ENCODE measurements at places on chromosomes 1 and 21.

- no peak overlapping the region for H3K4me3 ChIP-seq
- peaks cover 2% of the 10 kb centered on the region for H3K4me1 ChIP-seq
- H3K27ac ChIP-seq, result no peak overlapping the region
- no peaks in the 10 kb centered on the region for H3K36me3 ChIP-seq
Observed at GRCh38 chr1:110089561-110090275, 19.2 kb upstream of the ALX3 start.

DNA sequence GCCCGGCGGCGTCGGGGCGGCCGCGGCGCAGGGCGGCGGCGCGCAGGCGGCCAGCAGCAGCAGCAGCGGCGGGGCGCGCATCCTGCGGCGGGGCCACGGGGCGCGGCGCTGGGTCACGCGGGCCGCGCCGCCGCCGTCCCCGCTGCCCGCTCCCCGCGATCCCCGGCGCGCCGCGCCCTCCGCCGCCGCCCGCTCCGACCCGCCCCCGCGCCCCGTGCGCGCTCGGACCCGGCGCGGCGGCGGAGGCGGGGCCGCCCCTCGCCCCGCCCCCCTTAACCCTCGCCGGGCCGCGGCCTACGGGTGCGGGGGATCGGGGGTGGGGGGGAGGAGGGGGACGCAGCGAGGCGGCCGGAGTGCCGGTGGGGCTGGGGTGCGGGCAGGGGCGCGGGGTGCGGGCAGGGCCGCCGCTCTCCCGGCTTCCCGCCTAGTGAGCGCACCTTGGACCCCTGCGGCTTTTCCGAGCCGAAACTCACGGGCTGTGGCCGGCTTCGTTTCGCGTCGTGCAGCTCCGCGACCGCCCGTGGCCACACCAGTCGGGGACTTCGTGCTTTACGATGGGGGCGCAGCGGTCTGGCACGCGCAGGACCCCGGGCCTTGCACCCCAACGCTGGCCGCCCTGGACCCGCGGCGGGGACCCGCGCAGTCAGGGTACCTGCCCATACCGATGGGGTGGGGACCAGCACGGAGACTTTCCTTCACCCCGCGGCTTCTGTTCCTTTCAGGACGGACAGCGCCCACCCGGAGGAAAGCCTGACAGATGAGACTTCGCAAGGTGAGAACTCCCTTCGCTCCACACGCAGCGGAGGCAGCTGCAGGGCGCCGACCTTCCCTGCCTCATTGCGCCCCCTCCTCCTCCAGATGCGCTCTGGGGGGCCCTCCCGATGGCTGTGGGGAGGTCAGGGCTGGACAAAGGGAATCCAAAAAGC, at the start of gene FNDC10:
TSS of gene FNDC10 (minus strand) at position 201 of the 926 bp plus-strand sequence. CDS start at position 81, 120 bp downstream.
- no peaks in the 10 kb centered on the region for H3K36me3 ChIP-seq
- DNase-seq, result no peak
- H3K27me3 ChIP-seq, result peaks cover 9% of the 10 kb centered on the region
- no peak within 1 kb of the TSS for H3K27ac ChIP-seq

DNA sequence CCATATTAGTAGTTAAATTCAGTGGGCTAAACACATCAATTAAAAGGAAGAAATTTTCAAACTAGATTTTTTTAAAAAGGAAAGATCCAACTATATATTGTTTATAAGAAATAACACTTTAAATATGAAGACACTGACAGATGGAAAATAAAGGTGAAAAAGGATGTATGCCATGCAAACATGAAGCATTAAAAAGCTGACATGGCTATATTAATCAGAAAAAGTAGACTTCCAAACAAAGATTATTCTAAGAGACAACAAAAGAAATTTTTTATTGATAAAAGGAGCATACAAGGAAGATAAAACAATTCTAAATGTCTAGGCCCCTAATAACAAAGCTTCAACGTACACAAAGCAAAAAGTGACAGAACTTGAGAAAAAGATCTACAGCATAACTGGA, 92.2 kb downstream of the ATF6 start:
- H3K4me3 ChIP-seq, result no peak overlapping the region
- no peaks in the 10 kb centered on the region for H3K4me1 ChIP-seq

GRCh38 chr1:237237721-237238120, 195.7 kb downstream of the RYR2 start:
- no peaks in the 10 kb centered on the region for H3K4me1 ChIP-seq
- H3K36me3 ChIP-seq, result no peaks in the 10 kb centered on the region
- no peak overlapping the region for H3K4me3 ChIP-seq
- no peaks in the 10 kb centered on the region for H3K27me3 ChIP-seq
- H3K27ac ChIP-seq, result no peak overlapping the region

- H3K4me1 ChIP-seq, result peaks cover 7% of the 10 kb centered on the region
- H3K27me3 ChIP-seq, result no peaks in the 10 kb centered on the region
- H3K4me3 ChIP-seq, result no peak overlapping the region
- peaks cover 8% of the 10 kb centered on the region for H3K36me3 ChIP-seq
Observed at GRCh38 chr1:151211972-151212705, 13.8 kb downstream of the PIP5K1A start.

- DNase-seq, result no peak
- no peak overlapping the region for H3K4me3 ChIP-seq
- H3K36me3 ChIP-seq, result no peaks in the 10 kb centered on the region
- H3K27me3 ChIP-seq, result peaks cover 26% of the 10 kb centered on the region
- no peaks in the 10 kb centered on the region for H3K4me1 ChIP-seq
- H3K27ac ChIP-seq, result no peak overlapping the region
Observed at GRCh38 chr1:114196992-114197907, 43.6 kb upstream of the SYT6 start.

GRCh38 chr1:197776351-197777105, 1.2 kb upstream of the DENND1B start:
- DNase-seq, result no peak
- peaks cover 38% of the 10 kb centered on the region for H3K4me1 ChIP-seq
- no peaks in the 10 kb centered on the region for H3K27me3 ChIP-seq

GRCh38 chr1:157371826-157372225, 180.5 kb downstream of the FCRL5 start:
- no peak overlapping the region for H3K27ac ChIP-seq
- peaks cover 3% of the 10 kb centered on the region for H3K4me1 ChIP-seq
- no peak overlapping the region for H3K4me3 ChIP-seq
- no peak for DNase-seq

GRCh38 chr21:15774590-15774989, 44.8 kb downstream of the USP25 start:
- H3K4me1 ChIP-seq, result peaks cover 15% of the 10 kb centered on the region
- H3K27me3 ChIP-seq, result no peaks in the 10 kb centered on the region
- no peak overlapping the region for H3K27ac ChIP-seq
- peaks cover 13% of the 10 kb centered on the region for H3K36me3 ChIP-seq

- H3K36me3 ChIP-seq, result no peaks in the 10 kb centered on the region
- peaks cover 11% of the 10 kb centered on the region for H3K27me3 ChIP-seq
- DNase-seq, result no peak
- no peaks in the 10 kb centered on the region for H3K4me1 ChIP-seq
- no peak overlapping the region for H3K27ac ChIP-seq
Observed at GRCh38 chr1:29736582-29737188, 500.4 kb downstream of the PTPRU start.

- H3K36me3 ChIP-seq, result peaks cover 1% of the 10 kb centered on the region
- H3K4me1 ChIP-seq, result no peaks in the 10 kb centered on the region
- no peak for DNase-seq
- H3K27me3 ChIP-seq, result peaks cover 2% of the 10 kb centered on the region
- H3K27ac ChIP-seq, result no peak overlapping the region
Observed at GRCh38 chr1:228918335-228918734, 183.1 kb downstream of the RHOU start.

DNA sequence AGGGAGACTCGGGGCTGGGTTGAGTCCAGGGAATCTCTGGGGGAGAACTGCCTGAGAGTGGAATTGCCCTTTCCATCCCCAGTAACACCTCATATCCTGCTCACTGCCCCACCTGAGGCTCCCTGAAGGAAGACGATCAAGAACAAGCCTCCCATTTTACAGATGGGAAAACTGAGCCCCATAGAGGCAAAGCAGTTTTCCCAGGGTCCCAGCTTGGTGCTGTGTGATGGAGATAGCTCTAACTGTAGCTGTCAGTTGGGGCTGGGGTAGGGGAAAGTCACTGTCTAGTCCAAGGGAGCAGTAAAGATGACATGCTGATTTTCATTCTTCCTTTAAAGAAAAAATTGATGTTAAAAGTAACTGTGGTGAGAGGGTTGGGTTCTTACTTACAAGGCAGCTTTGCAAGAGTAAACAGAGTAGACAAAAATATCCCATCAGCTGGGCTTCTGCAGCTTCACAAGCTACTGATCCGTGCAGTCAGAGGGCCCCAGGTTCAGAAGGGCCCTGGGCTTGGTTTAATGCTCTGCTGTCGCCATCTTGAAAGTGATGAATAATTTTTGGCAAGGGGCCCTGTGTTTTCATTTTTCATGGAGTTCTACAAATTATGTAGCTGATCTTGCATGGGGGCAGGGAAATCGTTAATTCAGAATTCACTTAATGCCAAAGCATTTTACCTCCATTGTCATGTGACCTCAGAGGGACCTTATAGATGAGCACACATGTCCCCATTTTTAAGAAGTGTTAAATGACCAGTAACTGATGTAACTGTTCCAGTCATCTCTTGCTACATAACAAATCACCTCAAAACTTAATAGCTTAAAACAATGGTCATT, 17.6 kb upstream of the TNFRSF1B start:
- no peaks in the 10 kb centered on the region for H3K27me3 ChIP-seq
- H3K4me1 ChIP-seq, result peaks cover 63% of the 10 kb centered on the region
- H3K27ac ChIP-seq, result peak overlapping the region; percentile 85
- H3K4me3 ChIP-seq, result peak overlapping the region; percentile 65

DNA sequence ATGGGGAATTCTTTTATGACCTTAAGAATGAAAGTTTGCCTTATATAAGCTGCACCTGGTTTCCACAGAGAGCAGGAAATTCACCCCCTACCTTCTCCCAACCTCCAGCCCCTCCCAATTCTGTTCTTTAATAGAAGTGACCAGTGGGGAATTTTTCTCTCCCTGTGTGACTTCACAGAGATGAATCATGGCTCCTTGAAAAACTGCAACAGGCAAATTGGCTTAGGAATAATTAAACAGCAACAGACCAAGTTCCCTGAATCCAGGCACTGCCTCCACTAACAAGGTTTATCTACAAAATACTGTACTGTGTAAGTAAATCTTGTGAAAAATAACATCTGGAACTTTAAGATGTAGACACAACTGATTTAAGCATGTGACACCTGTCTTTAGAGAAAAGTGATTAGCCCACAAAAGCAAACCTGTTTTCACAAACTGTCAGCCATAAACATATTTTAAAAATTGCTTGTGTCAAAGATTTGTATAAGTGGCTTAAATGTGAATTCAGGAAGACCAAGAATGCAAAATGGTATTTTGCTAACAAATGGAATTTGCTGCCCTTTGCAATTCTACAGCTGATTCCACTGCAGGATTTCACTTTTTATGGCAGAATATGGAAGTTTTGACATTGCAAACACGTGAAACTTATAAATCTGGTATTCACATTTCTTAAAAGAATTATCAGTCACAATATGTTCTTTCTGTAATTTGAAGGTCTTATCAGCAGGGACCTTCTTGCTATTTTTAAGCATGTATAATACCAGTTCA, 54.0 kb downstream of the ALG14 start:
- H3K4me3 ChIP-seq, result no peak overlapping the region
- no peak overlapping the region for H3K27ac ChIP-seq
- H3K36me3 ChIP-seq, result peaks cover 7% of the 10 kb centered on the region
- H3K27me3 ChIP-seq, result no peaks in the 10 kb centered on the region

GRCh38 chr1:36658838-36659237, 176.1 kb upstream of the CSF3R start:
- no peak overlapping the region for H3K27ac ChIP-seq
- peaks cover 28% of the 10 kb centered on the region for H3K27me3 ChIP-seq
- no peak overlapping the region for H3K4me3 ChIP-seq
- no peaks in the 10 kb centered on the region for H3K36me3 ChIP-seq

DNA sequence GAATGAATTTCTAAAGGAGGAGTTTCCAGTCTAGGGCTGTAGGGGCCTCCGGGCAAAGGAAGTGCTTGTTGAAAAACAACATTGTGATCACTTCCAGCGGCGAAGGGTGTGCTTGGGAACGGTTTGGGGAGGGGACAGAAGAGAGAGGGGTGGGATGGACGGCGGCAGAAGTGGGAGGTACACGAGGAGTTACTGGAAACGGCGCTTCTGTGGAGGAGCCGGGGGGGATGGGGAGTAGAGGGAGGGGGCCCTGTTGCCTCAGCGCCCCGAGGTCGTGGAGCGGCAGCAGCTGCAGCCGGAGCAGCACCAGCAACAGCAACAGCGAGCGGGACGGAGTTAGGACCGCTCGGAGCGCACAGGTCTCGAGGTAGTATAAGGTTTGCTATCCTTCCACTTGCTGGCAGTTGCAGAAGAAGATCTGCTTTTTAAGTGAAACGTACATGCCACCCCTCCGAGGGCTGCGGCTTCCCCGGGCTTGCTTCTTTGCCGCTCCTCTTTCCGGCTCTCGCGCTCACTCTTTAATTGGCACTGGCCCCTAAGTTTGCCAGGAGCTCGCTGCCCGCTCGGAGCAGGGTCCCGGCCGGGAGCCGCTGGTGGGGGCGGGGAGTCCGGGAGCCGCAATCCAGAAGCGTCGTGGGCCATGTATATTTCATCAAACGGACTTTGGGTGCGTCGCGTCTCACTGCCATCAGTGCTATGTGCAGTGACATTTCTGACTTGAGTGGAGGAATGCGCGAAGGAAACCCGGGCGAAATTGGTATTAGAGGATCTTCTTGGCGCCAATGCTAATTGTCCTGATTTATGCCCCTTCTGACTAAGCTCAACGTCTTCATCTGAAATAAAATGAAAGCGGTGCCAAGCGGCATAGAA, 771 bp upstream of the NTNG1 start:
- H3K27me3 ChIP-seq, result peaks cover 1% of the 10 kb centered on the region
- H3K4me3 ChIP-seq, result peak overlapping the region; percentile 96
- H3K4me1 ChIP-seq, result peaks cover 15% of the 10 kb centered on the region

- no peaks in the 10 kb centered on the region for H3K36me3 ChIP-seq
- no peak overlapping the region for H3K27ac ChIP-seq
- no peak for DNase-seq
- H3K4me1 ChIP-seq, result no peaks in the 10 kb centered on the region
- H3K27me3 ChIP-seq, result no peaks in the 10 kb centered on the region
Observed at GRCh38 chr1:97084546-97084945, 363.0 kb downstream of the PTBP2 start.

DNA sequence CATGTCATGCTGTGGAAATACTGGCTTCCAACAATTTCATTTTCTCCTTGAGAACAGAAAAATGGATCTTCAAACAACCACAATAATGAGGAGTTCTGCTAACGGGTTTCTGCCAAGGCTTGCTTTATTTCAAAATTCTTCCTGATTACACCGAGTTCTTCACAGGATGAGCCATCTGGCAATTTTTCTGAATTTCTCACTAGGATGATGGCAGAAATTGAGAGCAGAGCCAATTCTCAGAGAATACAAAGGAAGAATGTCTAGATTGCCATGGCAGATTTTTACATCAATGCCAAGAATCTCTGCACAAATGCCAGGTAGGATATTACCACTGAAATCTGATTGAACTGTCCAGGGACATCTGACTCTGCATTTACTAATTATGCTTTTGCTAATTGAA, 619.0 kb upstream of the CHRM3 start:
- no peaks in the 10 kb centered on the region for H3K36me3 ChIP-seq
- H3K4me1 ChIP-seq, result no peaks in the 10 kb centered on the region
- no peak overlapping the region for H3K27ac ChIP-seq
- H3K27me3 ChIP-seq, result no peaks in the 10 kb centered on the region
- H3K4me3 ChIP-seq, result no peak overlapping the region

GRCh38 chr1:113874012-113874879, 2.7 kb upstream of the PTPN22 start:
- peak overlapping the region; percentile 56 for H3K27ac ChIP-seq
- DNase-seq, result no peak
- no peaks in the 10 kb centered on the region for H3K36me3 ChIP-seq
- H3K4me3 ChIP-seq, result no peak overlapping the region
